OCI-LY7 (cell line): ENCODE measurements at places on chromosomes 7 and 10. TPM values are rescaled to one million over a fixed set of nuclear protein-coding genes. Genes with fewer than 3 reads are reported as not detected.

ZP3 gene
- 0.48 and 0.57 TPM in 2 replicates for total RNA-seq

MALRD1 gene
- total RNA-seq, result not detected in 2 replicates

HOXA9 gene
- total RNA-seq, result not detected in 2 replicates

DNA sequence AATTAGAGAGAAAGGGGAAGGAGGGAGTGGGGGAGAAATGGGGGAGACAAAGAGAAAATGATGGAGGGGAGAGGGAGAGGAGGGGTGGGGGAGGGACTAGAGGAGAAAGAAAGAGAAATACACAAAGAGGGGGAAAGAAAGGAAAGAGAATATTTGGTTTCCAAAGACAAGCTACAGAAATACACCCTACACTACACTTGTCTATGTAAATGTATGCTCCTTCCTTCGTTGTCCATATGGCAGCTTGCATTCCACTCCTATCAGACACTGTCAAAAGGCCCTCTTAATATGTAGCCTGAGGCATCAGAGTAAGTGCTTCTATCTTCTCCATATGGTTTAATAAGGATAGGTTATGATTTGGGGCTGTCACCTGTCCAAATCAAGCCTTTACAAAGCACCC, 92.8 kb upstream of the FEZF1 start:
- DNase-seq, result no peak

- peak; percentile 30 for DNase-seq
Observed at GRCh38 chr7:106737202-106737562, 76.2 kb upstream of the CCDC71L start.

DNA sequence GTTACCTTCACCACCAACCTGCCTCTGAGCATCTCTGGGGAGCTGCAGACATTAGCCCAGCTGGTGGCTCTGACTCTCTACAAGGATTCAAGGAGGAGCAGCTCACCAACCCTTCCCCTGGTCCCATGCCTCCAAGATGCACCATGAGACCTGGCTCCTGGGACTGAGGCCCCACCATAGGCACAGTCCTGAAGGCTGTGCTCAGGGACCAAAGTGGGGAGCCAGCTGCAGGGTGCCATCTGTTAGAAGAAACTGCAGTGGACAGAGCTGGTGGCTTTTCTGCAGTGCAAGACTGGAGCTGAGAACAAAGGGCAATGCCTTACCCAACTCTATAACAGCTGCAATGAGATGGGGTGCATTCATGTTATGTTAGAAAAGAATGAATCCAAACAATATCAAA, 581.6 kb downstream of the TCERG1L start:
- DNase-seq, result no peak

GRCh38 chr7:151784853-151785680, 91.8 kb downstream of the PRKAG2 start:
- no peak for DNase-seq

DNA sequence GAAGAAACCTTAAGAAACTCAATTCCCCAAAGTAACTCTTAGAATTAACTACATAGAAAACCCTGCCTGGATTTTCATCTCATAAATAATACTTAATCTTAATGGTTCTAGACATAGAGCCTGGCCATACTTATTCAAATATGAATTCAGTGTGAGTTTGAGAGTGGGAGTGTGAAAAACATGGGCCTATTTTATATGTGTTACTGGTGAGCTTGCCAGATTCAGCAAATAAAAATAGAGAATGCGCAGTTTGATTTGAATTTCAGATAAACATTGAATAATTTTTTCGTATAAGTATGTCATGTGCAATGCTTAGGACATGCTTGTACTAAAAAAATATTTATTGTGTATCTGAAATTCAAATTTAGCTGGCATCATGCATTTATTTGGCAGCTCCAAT, 473.9 kb upstream of the FZD8 start:
- no peak for DNase-seq
